AG09309 (cell line): ENCODE measurements at places on chromosomes 13 and 19.

DNA sequence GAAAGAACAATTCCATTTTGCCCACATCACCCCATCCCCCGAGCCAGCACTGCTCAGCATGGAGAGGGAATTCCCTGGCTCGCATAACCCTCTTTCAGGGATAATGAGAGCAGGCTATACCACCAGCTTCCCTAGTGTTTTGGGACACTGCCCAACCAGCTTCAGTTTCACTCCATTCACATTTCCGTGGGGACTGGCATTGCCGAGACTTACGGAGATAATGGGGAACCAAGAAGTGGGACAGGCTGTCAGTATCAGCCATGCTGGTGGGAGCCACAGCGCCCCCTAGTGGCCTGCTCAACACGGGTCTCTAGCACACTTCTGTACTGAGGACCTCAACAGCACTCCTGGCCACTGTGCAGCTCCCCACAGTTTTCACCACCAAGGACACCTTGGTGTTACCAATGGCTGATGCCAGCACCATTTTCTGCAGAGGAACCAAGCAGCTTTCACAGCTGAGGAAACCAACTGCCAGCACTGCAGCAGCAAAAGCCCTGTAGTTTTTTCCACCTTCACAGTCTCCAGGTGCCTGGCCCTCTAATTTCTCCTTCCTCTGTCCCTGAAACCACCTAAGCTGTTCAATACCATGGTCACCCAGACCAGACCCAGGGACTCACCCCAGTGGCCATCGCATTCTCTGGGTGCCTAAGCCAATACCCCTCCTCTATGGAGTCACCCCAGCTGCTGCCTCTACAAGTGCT, 23.7 kb downstream of the SLC6A16 start:
- DNase-seq = peak; percentile 8

DNA sequence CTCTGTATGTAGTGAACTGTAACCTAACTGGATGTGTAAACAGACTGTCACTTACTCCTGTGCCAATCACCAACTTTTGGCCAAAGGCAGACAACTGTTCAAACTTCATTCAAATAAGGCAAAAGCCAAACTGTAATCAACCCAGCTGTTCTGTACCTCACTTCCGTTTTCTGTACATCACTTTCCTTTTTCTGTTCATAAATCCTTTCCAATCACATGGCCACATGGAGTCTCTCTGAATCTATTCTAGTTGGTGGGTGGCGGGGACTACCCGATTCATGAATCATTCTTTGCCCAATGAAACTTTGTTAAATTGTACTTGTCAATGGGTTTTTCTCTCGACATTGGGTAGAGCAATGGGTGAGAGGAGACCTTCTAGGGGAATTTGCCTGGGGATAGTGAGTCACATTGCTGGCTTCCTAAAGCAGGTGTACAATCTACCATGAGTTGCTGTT, 178.3 kb upstream of the RFC3 start:
- no peak for DNase-seq

DNA sequence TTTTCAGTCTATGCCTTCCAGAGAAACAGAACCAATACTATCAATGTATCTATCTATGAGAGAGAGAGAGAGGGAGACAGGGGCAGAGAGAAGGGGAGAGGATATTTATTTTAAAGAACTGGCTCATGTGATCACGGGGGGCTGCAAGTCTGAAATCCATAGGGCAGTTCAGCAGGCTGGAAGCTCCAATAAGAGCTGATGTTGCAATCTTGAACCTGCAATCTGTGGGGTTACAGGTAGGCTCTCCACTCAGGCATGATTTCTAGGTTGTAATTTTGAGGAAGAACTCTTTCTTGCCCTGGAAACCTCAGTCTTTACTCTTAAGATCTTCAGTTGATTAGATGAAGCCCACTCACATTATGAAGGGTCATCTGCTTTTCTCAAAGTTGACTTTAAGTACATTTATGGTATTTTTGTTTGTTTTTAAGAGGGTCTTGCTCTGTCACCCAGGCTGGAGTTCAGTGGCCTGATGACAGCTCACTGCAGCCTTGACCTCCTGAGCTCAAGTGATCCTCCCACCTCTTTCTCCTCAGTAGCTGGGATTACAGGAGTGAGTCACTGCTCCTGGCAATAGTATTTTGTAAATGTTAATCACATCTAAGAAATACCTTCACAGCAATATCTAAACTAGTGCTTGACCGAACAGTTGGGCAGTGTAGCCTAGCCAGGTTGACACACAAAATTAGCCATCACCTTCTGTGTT, 376.4 kb downstream of the FGF9 start:
- no peak for DNase-seq

- DNase-seq = no peak
These were observed 466.4 kb upstream of the ARGLU1 start for GRCh38 chr13:107034236-107034872.

- DNase-seq = no peak
These were observed 461.8 kb downstream of the SUCLA2 start for GRCh38 chr13:47539317-47539716.

- DNase-seq = no peak
These were observed 459 bp downstream of the MIDN start for GRCh38 chr19:1248786-1249297.

DNA sequence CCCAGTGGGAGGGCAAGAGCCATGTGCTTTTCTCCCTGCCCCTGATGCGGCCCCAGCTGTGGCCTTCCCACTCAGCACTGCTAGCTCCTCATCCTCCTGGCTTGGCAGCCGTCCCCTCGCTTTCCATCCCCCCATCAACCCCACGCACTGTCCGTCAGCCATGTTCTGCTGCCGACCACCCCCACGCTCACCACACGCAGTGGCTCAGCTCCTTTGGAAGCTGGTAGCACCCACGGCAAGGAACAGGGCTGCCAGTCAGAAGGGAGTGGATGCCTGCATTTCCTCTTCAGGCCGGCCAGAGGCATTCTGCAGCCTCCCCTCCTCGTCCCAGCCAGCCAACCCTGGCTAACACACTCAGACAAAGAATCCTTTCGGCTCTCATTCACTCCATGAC, 6.3 kb downstream of the CALM3 start:
- DNase-seq = no peak

GRCh38 chr19:748274-748598, 2.7 kb upstream of the MISP start:
- no peak for DNase-seq

GRCh38 chr19:51824281-51825005, 29.5 kb downstream of the FPR3 start:
- DNase-seq = no peak

GRCh38 chr13:69319656-69320055, 788.0 kb upstream of the ATXN8OS start:
- no peak for DNase-seq
